ENCODE measurements at places on chromosomes 7 and 10.

- DNase-seq = no peak
Measured at GRCh38 chr10:16445770-16446469, 9.1 kb downstream of the PTER start.

GRCh38 chr7:43648473-43649406 lies 65.8 kb downstream of the STK17A start:
- DNase-seq = peak; percentile 43

- DNase-seq = no peak
Measured at GRCh38 chr7:613442-614140, 93.9 kb upstream of the PDGFA start.

DNA sequence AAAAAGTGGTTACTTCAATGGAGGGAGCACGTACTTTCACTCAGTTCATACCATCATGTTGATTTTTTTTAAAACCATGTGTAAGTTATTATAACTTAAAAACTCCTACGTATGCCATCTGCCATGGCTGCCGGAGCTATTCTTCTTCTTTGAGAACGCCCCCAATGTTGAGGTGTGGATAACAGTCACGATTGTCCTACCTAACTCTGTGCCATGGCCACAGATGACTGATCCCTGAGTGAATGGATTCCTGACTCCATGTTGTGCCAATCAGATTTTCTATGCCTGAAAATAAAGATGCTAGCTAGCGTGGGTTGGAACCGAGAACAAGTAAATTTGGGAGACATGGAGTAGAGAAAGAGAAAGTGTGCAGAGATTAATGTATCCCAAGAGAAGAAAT lies 5.3 kb downstream of the MCMBP start:
- DNase-seq = no peak

DNA sequence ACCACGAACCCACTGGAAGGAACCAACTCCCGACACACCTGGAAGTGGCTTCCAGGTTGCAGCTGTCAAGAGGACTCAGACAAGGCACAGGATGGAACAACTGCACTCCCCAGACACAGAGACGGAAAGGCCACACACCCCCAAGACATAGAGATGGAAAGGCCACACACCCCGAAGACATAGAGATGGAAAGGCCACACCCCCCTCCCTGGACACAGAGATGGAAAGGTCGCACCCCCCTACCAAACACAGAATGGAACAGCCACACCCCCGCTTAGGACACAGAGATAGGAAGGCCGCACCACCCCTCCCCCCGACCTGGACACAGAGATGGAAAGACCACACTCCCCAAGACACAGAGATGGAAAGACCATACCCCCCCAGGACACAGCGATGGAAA lies 7.6 kb downstream of the ZNF511 start:
- no peak for DNase-seq

DNA sequence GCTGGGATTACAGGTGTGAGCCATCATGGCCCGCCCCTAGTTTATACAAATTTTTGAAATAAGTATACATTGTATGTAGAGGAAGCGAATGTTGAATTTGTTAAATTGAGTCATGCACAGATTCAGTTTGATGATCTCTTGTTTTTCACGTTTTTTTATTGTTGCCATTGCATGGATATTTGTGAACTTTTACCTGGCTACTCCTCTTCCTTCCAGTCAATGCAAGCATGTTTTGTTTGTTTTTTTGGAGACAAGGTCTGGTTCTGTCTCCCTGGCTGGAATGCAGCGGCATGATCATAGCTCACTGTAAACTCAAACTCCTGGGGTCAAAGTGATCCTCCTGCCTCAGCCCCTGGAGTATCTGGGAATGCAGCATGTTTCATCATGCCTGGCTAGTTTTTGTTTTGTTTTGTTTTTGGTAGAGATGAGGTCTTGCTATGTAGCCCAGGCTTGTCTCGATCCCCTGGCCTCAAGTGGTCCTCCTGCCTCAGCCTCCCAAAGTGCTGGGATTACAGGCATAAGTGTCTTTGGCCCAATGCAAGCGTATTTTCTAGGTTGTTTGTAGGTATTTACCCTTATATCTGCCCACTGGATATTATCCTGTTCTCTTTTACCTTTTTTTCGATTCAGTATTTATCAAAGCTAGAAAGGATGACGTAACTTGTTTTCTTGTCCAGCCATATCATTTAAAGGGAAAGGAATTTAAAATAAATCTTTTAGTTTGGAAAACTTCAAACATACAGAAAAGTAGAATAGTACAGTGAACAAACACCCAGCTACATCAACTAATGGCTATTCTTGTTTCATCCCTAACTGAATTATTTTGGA lies 11.0 kb downstream of the LCOR start:
- no peak for DNase-seq

DNA sequence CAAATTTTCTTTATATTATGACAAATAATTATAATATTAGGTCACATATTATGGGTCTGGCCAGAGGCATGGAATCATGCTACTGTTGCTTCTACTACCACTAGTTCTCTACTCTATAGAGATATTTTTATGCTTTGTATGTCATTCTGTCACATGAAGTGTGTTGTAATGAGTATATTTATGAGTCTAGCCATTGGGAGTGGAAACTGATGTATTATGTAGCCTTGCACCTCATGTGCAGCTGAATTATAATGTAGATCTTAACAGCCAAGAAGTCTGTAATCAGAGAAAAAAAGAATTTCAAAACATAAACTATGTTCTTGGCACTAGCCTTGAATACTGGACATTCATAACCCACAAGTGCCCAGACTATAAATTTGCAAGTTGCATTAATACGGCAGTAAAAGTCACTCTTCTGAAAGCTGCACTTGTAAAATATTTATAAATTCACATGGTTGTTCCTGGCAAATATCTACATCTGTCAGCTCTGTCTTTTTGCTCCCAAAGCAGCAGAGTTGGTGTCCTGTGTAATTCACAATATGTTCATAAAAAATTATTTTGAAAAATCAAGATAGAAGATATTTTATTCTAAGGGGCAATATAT lies 48.6 kb upstream of the SKAP2 start:
- DNase-seq = no peak

DNA sequence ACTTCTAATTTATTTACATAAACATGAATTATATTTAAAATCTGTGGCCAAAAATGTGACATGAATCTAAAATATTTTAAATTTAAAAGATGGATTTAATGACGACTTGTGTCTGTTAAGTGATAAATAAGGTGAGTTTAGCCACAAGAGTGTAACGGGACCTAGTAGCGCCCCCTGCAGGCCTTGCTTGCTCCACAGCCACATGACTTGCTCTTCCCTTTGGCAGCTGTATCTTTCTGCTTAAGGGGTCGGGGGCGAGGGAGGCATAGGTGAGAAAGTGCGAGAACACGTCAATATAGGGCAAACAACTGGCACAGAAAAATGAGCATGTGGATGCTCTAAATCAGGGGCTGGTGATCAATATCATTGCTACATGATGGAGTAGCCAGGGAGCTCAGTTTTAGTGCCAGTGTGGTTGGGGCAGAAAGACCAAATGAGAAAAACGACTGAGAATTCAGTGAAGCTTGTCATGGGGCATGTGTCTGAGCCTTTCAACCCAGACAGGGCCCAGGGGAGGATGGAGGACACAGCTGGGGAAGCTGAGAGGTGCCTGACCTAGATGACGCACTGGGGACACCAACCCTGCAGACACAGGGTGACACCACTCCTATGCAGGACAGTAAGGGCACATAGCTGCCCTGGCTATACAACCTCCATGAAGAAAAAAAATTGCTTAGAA lies 49.8 kb downstream of the PAXIP1 start:
- DNase-seq = peak; percentile 68

DNA sequence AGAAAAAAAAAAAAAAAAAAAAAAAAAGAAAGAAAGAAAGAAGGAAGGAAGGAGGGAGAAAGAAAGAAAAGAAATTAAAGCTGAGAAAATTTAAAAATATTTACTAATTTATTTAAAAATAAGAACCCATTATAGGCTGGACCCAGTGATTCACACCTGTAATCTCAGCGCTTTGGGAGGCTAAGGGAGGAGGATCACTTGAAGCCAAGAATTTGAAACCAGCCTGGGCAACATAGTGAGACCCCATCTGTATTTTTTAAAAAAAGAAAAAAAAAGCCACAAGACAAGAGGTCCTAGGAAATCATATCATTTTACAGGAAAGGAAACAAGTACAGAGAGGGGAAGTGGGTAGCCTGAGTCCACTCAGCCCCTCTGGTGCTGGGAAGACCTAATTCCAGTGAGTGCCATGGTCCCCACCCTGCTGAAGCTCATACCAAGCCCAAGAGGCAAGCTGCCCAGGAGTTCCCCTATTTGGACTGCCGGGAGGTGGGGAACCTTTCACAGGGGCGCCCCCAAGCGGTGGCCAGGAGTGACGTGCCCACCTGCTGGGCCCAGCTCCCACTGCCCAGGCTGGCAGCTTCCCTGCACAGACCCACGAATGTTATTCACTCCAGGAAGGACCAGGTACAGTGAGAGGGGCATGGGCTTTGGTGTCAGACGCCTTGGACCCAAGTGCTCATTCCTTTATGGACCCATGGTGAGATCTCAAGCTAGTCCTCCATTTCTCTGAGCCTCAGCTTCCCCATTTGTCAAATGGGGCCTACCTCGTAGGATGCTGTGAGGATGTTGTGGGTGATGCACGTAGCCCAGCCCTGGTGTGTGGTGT lies 133.6 kb downstream of the ZMIZ1 start:
- peak; percentile 12 for DNase-seq

DNA sequence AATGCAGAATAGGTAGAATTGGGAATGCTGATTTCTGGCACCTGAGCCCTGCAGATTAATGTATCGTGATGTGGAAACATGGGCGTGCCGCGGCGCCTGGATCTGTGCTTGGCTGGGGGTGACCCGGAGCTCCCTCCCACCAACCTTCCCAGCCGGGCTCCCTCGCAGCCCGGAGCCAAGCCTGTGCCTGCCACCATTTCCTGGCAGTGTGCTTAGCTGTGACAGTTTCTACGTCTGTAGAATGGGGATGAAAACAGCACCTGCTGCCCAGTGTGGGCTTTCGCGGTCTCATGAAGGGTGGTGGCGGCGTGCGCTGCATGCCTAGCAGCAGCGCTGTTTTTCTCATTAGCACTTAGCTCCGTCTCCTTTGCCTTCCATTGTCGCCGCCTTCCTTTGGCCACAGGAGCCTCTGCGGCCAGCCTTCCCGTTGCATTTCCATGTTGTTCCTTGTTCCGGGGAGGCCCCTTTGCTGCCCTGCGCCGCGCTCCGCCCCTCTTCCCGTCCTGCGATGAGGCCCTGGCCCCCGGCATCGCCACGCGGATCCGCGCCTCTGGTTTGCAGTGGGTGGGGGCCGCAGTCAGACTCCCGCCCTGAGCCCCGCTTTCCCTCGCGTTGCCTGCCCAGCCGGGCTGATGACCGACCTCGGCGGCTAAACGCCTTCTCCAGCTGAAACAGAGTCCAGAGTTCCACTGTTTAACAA lies 84.2 kb downstream of the CUL1 start:
- no peak for DNase-seq

GRCh38 chr10:133456041-133456951 lies 2.6 kb downstream of the SCART1 start:
- DNase-seq = no peak

DNA sequence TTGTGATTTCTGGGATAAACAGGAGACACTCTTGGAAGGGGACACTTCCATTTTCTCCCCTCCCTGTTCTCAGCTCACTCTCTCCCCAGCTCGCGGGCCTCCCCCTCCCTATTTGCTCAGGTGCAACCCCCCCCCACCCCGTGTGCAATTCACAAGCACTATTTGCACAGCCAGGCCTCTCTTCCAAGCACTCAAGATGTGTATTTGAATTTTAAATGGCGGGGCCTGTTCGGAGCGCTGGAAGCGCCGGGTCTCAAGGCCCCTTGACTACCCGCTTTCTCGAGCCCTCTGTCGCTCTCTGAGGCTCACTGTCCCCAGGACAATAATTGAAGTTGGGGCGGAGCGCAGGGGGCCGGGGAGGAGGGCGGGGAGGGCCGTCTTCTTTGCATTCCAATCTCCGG lies 7.8 kb downstream of the SHH start:
- no peak for DNase-seq

- no peak for DNase-seq
Measured at GRCh38 chr10:22245567-22245966, 27.8 kb upstream of the EBLN1 start.

GRCh38 chr7:66542528-66543269 lies 86.0 kb upstream of the KCTD7 start:
- no peak for DNase-seq

GRCh38 chr10:117942226-117942625 lies 104.5 kb downstream of the RAB11FIP2 start:
- no peak for DNase-seq

DNA sequence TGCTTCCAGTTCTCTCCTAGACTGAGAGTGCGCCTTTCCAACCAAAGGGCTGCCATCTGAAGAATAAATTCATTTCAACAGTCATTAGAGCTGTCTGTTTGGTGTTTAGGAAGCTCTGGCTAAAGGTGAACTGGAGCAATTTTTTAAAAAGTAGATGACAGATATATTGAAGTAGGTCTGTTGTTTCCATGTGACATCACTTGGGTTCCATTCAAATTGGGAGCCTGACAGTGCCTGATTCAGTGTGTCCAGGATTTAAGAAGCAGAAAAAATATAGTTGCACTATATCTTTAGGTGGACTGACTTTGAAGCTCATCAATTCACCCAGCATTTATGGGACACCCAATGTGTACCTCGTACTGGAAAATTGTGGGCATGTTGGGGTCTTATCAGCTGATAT lies 367.7 kb downstream of the BBS9 start:
- no peak for DNase-seq

- DNase-seq = no peak
Measured at GRCh38 chr7:106065575-106066500, 46.3 kb downstream of the SYPL1 start.

GRCh38 chr7:130957137-130957513 lies 223.1 kb upstream of the KLF14 start:
- DNase-seq = no peak

- DNase-seq = no peak
Measured at GRCh38 chr7:27199849-27200760, at the start of gene HOXA13. TSS of gene HOXA13 (minus strand) at chr7:27200091. CDS start at chr7:27200077, 14 bp downstream.

DNA sequence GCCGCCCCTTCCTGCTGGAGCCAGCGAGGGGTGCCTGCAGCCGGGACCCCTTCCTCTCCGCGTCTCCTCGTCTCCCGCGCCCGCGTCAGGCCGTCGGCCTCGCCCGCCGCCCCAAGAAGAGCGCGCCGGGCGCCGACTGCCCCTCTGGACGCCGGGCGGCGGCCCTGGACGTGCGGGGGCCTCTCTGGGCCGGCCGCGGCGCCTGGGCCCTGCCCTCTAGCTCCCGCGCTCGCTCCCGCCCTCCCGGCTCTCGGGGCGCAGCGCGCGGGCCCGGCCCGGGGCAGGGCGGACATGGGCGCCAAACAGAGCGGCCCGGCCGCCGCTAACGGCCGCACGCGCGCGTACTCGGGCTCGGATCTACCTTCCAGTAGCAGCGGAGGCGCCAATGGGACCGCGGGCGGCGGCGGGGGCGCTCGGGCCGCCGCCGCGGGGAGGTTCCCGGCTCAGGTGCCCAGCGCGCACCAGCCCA lies 704 bp downstream of the ZNRF2 start:
- DNase-seq = no peak

DNA sequence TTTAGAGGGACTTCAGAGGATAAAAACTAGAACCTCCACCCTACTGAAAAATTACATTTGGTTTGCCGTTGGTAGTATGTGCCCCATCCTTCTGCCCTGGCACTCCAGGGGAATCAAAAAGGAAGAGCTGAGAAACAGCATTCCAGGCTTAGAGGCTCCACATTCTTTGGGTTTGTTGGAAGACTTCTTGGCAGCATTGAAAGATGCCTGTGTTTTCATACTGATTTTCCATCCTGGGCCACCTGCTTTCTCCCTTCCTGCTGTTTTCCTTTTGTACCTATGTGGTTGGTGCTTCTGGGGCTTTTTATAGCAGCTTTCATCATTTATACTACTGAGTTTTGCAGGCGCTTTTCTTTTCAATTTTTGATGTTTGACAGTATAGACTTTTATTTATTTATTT lies 61.7 kb downstream of the AUTS2 start:
- DNase-seq = no peak
